Right lung (tissue), 10 donors: ENCODE measurements at places on chromosomes 16 and 17. TPM values are rescaled to one million over a fixed set of nuclear protein-coding genes. Genes with fewer than 3 reads are reported as not detected.
A peak's percentile ranks its signal among the peaks of the same experiment; 100 is the strongest.

The CES1 gene
- polyA plus RNA-seq = 91.7 TPM

DNA sequence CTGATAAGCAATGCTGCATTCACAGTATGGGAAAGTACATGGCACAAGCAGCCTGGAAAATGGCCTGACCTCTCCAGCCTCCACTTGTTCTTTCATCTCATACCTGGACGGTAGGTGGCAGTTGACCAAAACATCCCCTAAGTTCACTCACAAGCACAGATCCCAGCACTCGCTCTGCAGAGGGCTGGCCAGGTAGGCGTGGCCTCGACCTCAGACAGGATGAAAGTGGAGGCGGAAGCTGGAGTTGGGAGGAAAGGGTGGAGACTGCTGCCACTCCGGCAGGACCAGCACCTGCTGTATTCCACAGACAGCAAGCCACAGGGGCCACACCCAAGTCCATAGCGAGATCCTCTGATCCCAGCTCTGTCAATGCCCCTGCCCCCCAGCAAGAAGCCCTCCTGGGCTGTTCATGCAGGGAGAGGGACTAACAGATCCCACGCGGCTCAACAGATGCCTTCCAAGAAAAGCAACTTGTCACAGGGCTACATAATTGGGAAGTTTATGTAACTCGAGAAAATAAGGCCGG is 31.3 kb downstream of the ZCCHC14 start:
- peak; percentile 67 for DNase-seq

The OR1G1 gene
- not detected for polyA plus RNA-seq

The HBA2 gene
- 4,244 TPM for polyA plus RNA-seq

DNA sequence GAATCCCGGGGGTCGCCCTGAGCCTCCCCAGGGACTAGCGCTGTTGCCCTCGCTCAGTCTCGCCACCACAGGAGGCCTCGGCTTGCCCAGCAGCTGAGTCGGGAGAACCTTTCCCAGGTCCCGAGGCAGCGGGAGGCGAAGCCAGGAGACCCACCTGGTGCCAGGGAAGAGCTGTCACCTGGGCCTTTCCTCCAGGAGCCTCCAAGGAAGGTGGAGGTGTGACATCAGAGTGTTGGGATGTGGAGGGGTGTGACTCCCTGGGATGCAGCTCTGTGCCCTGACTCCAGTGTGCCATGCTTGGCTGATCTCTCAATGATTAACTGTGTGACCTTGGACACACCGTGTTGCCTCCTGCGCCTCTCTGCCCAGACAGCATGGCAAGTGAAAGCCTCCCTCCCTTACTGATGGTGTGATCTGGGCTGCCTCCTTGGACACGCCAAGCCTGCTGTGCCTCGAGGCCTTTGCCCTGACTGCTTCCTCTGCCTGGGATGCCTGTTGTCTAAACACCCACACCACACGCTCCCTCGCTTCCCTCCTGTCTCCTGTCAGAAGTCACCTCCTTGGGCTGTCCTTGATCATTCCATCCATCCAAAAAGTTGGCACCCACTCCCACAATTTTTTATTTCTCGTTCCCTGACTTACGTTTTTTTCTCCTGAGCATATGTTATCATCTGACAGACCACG is 88.0 kb downstream of the CMIP start:
- no peak for DNase-seq

- peak; percentile 57 for DNase-seq
These were observed 35.1 kb downstream of the ZFPM1 start for GRCh38 chr16:88487920-88488851.

The PRSS36 gene
- 3.4 TPM for polyA plus RNA-seq

DNA sequence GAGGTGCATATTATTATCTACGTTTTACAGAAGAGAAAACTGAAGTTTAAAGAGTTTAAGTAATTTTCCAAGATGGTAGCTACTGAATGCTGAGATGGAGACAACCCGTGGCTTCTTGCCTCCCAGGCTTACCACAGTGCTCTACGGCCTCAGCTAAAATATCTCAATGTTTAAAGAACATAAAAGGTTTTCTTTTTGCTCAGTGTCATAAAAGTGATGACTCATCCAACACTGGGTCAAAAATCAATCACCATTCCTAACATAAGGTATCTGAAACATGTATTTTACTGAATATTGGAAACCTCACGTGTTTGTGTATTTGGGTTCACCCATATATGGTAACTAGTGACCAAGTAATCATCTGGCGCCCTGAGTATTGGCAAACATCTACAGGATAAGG is 18.4 kb downstream of the ABCA9 start:
- no peak for DNase-seq

- no peak for DNase-seq
These were observed 9.9 kb upstream of the EDC4 start for GRCh38 chr16:67862623-67863583.

DNA sequence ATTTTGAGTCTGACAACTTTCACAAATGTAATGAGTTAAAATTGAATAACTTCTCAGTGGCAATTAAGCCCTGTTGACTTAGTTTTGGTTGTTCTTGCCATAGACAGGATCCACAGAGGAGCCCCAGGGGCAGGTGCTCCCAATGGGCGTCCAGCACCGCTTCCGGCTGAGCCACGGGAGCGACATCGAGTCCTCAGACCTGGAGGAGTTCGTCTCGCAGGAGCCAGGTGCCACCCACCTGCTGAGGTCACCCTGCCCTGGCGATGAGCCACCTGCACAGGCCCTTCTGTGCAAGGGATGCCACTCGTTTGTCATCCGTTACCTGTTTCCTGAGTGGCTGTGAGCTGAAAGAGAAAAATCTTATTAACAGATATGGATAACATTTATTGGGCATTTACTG is 10.7 kb downstream of the CCDC40 start:
- no peak for DNase-seq

GRCh38 chr16:68289621-68290329 is 21.0 kb downstream of the SLC7A6OS start:
- no peak for DNase-seq

- no peak for DNase-seq
These were observed 4.0 kb downstream of the CBFA2T3 start for GRCh38 chr16:88973007-88973410.

DNA sequence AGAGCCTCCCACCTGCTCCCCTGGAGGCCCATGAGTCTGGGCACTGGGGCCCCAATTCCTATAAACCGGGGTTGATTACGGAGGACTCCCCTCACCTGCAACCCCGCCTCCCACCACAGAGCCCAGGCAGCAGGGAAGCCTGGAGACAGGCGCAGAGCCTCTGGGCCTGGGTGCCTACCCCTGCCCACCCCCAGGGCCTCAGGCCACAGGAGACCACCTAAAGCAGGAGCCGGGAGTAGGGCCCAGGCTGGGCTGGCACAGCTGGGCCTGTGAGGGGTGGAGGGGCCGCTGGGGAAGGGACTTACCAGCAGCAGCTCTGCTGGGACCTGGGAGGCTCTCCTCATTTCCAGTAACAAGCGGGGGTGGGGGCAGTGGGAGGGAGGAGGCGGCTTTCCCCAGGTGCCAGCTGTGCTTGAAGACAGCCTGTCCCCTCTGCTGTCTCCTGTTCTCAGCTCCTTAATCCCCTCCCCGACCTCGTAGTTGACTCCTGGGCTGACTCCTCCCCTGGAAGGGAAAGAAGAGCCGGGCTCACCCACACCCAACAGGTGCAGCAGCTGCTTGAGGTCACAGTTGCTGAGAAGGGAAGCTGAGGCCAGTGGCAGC is 46.8 kb downstream of the TMEM235 start:
- no peak for DNase-seq

DNA sequence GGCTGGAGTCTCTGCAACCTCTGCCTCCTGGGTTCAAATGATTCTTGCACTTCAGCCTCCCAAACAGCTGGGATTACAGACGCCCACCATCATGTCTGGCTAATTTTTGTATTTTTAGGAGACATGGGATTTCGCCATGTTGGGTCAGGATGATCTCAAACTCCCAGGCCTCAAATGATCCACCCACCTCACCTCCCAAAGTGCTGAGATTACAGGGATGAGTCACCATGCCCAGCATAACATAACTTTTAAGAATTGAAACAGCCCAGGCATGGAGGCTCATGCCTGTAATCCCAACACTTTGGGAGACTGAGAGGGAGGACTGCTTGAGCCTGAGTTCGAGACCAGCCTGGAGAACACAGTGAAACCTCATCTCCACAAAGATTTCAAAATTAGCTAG is 2.5 kb downstream of the RSL1D1 start:
- DNase-seq = no peak

- no peak for DNase-seq
These were observed 5.8 kb upstream of the DHRS13 start for GRCh38 chr17:28908640-28909167.

- no peak for DNase-seq
These were observed 145.5 kb downstream of the CMIP start for GRCh38 chr16:81589975-81590650.

GRCh38 chr16:83579436-83579835 is 228.3 kb upstream of the HSBP1 start:
- DNase-seq = no peak

The KRT20 gene
- not detected for polyA plus RNA-seq

GRCh38 chr17:29590411-29591145 is 1.1 kb upstream of the GIT1 start:
- no peak for DNase-seq

GRCh38 chr17:77999413-78000173 is 41.1 kb downstream of the TNRC6C start:
- no peak for DNase-seq

DNA sequence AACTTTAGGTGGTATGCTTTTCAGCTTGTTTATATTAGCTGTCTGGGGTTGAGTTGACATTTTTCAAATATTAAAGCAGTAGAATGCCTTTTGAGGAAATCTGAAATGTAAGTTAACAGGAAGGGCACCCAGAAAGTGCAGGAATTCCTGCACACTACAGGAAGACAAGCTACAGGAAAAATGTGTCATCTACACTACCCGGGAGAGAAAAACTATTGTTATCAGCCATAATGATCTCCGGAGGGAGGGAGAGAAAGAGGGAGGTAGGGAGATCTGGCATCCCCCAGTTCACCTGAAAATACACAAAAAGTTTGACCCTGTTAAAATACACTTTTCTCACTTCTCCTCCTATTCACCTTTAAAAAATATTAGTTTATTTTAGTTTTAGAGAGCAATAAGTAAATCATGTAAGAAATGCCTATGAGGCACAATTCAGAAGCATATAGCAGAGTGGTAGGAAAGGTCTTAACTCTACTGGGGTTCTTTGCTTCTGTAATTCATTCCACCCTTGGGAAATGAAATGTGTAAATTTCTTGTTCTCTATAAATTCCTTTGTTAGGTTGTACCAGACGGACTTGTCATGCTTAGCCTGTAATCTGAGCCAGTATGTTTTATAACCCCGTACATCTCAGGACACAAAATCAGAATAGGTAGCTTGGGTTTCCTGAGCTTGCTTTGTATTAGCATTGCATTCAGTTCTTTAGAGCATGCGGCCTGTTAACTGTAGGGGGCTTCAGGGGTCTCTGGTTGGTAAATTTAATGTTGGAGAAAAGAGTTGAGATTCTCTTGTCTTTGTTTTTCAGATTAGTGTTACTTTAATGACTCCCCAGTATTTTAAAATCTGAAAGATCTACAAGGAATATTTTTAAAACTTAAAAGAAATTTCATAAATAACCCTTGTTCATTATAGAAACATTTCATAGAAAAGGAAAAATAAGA is 3.3 kb downstream of the MAP2K6 start:
- no peak for DNase-seq

DNA sequence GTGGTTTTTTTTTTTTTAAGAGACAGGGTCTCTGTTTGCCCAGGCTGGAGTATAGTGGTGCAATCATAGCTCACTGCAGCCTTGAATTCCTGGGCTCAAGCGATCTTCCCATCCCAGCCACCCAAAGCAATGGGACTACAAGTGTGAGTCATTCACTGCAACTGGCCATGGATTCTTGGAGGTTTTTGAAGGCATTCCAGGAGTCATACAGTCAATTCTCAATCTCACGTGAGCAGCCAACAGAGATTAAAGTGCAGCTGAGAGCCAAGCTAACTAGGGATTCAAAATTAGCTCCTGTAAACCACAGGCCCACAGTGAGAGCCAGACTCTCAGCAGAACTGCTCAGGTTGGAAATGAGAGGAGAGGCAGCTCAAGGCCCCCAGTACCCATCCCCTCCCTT is 30.2 kb downstream of the XPO6 start:
- no peak for DNase-seq

GRCh38 chr17:33751702-33752065 is 458.6 kb upstream of the ASIC2 start:
- no peak for DNase-seq

The EVPL gene
- 43.9 TPM for polyA plus RNA-seq

The FOXC2 gene
- 0.56 TPM for polyA plus RNA-seq

GRCh38 chr17:68497885-68498319 is 14.3 kb upstream of the PRKAR1A start:
- DNase-seq = no peak

DNA sequence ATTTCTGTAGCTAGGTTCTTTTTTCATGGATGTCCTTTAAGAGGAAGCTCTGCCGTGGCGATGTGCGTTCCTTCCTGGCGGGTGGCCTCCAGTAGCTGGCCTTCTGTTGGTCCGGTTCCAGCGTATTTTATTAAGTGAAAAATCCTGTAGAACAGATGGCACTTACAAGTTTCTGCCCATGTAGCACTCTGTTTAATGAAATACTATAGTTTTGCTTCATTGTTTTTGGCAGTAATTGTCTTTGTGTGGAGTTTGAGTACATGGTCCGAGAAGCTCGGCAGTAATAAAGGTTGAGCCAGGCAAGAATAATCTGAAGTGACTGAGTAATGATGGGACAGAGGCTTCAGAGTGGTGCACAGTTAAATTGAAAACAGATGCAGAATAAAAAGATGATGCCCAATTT is 20.4 kb downstream of the USP10 start:
- DNase-seq = peak; percentile 62

- DNase-seq = no peak
These were observed 102.2 kb downstream of the RAB11FIP4 start for GRCh38 chr17:31493656-31494155.

GRCh38 chr16:55822280-55822810 is 10.6 kb downstream of the CES1 start:
- DNase-seq = no peak

The HSPB9 gene
- 0.41 TPM for polyA plus RNA-seq

DNA sequence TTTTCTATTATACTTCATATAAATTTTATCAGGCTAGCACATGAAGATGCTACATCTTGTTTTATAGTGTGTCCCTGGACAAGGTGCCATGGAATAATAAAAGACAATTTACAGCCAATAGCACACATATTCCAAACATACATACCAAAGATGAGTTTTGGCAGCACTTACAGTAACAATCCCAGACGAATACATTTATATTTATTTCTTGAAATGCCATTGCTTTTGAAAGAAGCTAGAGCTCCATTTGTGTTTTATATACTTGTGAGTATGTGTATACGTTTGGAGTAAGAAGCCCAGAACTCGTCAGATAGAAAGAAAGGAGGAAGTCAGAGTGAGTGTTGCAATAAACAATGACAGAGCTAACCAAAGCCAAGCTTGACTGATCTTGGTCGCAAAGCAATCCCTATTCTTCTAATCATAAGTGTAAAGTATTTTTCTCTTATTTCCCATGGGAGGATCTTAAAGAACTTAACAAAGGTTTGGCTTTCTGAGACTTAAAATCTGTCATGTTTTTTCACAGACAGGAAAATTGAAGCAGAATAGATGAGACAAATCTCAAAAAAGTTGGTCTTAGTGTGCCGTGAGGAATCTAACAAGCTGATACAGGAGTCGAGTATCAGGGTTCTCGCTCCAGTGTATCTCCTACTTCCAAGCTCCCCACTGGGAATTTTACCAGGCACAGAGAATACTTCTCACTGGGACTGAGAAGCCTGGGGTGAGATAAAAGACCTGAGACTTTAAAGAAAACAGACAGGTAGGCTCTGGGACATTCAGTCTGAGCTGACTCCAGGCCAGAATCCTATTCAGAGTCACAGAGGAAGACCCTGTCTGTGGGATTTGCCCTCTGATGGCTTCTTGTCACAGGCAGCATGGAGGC is 175.4 kb downstream of the AATF start:
- DNase-seq = no peak

The FN3K gene
- 10.3 TPM for polyA plus RNA-seq
